T-helper 17 cell (primary cell): ENCODE measurements at places on chromosomes 7 and 10. TPM values are rescaled to one million over a fixed set of nuclear protein-coding genes. Genes with fewer than 3 reads are reported as not detected.

Gene CLRN3
- total RNA-seq = not detected

Gene MSMB
- total RNA-seq = not detected

Gene PLEKHS1
- 0.13 TPM for total RNA-seq

Gene ADIRF
- 0.42 TPM for total RNA-seq

Gene MYH16
- not detected for total RNA-seq

Gene FAM25A
- total RNA-seq = not detected

Gene GJD4
- total RNA-seq = 0.22 TPM

Gene STOX1
- total RNA-seq = 0.12 TPM

Gene PANK1
- total RNA-seq = 1.2 TPM

Gene POLL
- total RNA-seq = 25.3 TPM

Gene GRID1
- not detected for total RNA-seq

Gene WDFY4
- 2.1 TPM for total RNA-seq

Gene STAG3
- 4.0 TPM for total RNA-seq

Gene ZNF485
- 2.4 TPM for total RNA-seq

Gene MARCHF5
- 27.3 TPM for total RNA-seq

Gene GRID2IP
- total RNA-seq = 0.18 TPM

Gene SAP25
- total RNA-seq = 33.1 TPM

Gene PPP1R3A
- total RNA-seq = not detected

Gene GNAT3
- total RNA-seq = not detected

Gene OR13A1
- total RNA-seq = 0.10 TPM

Gene GRM3
- total RNA-seq = not detected

Gene OPALIN
- total RNA-seq = not detected

Gene LRRD1
- not detected for total RNA-seq

Gene CUX1
- 52.8 TPM for total RNA-seq

Gene WAPL
- total RNA-seq = 42.9 TPM

Gene NFE2L3
- 3.9 TPM for total RNA-seq

Gene DNAH11
- 0.97 TPM for total RNA-seq

Gene CYP2E1
- total RNA-seq = 14.5 TPM

Gene EFCAB10
- 1.0 TPM for total RNA-seq

Gene PTPRE
- total RNA-seq = 54.8 TPM

Gene ACTL6B
- not detected for total RNA-seq

Gene RSPH10B2
- total RNA-seq = not detected

Gene PDE1C
- total RNA-seq = not detected

Gene ANKRD30A
- total RNA-seq = not detected

Gene DOCK4
- 0.57 TPM for total RNA-seq

Gene HOXA2
- not detected for total RNA-seq

Gene EVX1
- total RNA-seq = not detected

Gene LRIT1
- not detected for total RNA-seq
